ENCODE measurements at places on chromosomes 4 and X.

DNA sequence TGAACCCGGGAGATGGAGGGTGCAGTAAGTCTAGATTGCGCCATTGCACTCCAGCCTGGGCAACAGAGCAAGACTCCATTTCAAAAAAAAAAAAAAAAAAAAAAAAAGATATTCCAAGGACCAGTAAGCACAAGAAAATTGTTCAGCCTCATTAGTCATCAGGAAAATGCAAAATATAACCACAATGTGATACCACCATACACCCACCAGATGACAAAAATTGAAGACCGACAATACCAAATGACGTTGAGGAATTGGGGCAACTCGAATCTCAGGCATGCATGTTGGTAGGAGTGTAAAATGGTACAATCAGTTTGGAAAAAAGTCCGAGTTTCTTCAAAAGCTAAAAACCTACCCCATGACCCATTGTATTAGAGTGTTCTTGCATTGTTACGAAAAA, 130.2 kb upstream of the FAM9B start:
- DNase-seq, result no peak

- no peak for DNase-seq
Measured at GRCh38 chr4:10619220-10619619, 65.3 kb downstream of the CLNK start.

DNA sequence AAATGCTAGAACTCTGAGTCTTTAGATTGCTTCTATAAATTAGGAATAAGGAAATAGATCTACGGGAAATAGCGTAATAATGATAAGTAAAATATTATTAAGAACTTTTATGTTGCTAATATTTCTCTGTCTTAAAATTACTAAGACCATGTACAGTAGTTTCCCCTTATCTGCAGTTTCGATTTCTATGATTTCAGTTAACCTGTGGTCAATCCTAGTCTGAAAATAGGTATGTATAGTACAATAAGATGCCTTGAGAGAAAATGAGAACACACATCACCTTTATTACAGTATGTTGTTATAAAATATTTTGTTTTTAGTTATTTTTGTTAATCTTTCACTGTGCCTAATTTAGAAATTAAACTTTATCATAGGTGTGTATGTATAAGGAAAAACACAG, 92.6 kb downstream of the CCSER1 start:
- no peak for DNase-seq

DNA sequence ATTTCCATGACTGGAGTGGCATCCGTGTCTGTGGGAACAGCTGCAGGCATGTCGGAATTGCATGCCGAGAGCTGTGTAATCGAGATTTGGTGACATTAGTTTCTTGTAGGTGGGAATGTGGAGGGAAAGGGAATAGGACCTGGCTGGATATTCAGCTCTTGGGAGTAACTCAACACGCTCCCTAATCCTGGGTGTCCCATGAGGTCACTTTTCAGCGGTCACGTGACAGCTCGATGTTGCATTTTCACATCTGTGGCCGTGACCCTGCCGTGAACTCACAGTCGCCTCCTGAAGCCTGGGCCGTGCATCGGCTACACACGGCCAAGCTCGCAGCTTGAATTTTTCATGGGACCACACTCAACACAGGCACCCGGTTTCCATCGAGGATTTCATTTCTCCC, 25.8 kb upstream of the PSAPL1 start:
- DNase-seq, result no peak

- DNase-seq, result no peak
Measured at GRCh38 chr4:76758290-76758882, 139.6 kb downstream of the SOWAHB start.

DNA sequence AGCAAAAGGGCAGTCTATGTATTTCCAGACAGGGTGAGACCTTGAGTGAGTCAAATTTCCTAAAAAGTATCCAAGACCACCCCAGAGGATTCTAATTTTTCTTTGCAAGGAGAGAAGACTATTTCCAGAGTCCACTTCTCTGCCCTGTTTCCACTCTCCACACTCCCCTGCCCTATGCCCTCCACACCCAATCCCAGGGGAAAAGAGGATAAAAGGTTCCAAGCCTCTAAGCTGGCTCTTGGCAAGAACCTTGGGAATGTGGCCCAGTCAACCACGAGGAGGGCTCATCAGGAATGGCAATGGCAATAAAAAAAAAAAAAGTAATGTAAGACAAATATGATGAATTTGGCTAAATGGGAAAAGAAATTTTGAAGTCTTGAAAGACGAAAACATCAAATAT, 65.9 kb downstream of the SRPX start:
- no peak for DNase-seq

DNA sequence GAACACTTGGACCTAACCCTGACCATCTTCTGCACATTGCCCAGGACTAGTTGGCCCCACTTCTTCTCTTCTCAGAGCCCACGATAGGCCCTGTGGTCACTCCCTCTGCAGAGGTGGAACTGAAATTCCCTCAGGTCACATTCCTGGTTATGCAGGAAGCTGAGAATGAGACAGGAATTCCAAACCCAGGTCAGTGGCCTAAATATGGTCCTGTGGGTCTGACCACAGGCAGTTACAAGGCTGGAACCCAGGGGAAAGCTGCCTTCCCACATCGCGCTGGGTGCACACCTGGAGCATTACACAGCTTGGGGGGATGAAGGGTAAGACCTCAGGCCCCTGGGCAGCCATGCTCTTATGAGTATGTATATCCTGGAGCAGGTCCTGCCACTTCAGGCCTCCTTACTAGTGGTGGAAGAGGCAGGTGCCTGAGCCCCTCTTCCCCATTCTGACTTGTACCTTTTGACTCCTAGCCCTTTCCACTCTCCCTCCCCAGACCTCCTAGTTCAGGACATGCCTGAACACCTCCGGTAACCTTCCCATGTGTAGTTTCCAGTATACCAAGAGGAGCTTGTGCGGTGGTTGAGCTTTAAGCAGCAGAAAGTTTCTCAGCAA, 173.5 kb downstream of the ASMT start:
- DNase-seq, result no peak

DNA sequence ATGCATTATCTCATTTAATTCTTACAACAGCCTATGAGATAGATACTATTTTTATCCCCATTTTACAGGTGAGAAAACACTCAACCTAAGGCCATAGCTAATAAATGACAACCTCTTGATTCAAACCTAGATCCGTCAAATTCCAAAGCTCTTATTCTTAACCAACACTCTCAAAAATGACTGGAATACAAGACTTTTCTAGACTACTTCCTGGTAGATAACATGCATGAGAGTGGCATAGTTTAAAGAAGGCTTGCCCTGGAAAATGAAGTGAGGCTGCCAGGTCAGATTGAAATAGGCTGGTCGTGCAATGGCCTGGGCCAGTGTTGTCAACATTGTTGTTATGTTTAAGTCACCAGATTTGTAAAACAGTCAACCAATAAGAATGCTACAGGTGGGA, 86.6 kb downstream of the DNAAF6 start:
- DNase-seq, result no peak

GRCh38 chrX:46792810-46793188, 33.9 kb upstream of the SLC9A7 start:
- DNase-seq, result no peak

DNA sequence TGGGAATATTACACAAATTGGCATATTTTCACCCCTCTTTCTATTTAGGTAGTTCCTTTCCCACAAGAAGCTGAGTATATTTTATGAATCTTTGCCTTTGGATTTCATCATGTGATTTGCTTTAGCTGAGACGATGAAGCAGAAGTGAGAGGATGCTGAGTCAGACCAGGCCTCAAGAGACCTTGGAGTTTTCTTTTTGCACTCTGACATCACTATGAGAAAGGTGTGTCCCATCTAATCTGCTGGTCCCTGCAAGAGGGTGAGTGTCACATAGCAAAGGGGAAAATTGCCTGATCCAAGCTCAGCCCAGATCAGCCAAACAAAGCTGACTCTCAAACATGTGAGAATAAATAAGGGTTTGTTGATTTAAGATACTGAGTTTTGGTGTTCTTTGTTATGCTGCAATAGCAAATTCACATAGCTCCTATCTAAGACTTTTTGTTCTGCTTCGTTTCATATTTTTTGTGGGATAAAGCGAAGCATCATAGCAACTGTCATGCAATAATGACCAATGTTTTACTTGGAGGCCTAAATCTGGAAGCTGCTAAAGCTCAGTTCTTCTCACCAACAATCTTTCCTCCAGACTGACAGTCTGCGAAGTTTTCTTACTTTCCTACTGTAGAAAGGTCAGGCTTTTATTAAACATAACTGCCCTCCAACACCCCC, 176.9 kb downstream of the PDHA2 start:
- no peak for DNase-seq

DNA sequence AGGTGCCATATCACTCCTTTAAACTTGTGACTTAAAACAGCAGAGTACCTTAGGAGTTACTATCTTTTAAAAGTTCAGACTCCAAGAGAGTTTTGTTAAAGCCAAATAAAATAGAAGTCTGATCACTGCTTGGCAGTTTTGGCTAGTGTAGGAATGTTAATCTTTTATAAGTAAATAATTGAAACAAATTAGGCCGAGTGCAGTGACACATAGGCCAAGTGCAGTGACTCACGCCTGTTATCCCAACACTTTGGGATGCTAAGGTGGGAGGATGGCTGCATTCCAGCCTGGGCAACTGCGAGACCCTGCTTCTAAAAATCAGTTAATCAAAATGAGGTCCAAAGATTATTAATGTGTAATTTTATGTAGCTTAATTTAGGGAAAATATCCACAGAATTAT, 37.2 kb downstream of the WDR44 start:
- no peak for DNase-seq

- DNase-seq, result no peak
Measured at GRCh38 chr4:85741921-85742591, 267.1 kb downstream of the ARHGAP24 start.

GRCh38 chrX:36241397-36241796, 321.9 kb downstream of the CFAP47 start:
- no peak for DNase-seq

DNA sequence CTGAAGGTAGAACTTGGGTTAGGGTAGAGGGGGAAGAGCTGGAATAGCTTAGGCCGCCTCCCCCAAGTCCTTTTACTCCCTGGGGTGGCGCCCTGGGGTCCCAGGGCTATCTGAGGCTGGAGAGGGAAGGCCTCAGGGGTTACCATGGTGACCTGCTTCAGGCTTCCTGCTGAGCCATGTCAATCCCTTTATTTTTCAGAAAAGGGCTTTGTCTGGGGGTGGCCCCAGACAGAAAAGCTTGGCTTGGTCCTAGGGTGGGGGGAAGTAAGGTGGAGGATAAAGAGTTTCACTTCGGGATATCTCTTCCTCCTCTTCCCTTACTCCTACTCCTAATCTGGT, 6.3 kb downstream of the EFNB1 start:
- no peak for DNase-seq

DNA sequence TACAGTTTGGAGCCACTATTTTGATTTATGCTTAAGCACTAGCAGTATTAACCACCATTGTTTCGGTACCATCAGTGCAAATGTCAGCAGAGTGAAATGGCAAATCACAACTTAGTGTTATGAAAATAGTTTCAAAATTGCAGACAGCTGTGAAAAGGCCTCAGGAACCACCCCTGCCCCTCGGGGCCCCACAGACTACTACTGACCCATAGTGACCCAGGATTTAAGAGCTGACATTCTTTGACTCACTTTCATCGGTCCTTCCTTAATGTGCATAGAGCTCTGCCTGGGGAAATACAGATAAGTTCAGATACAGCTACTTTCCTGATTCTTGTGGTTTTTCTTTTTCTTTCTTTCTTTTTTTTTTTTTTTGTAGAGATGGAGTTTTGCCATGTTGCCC, 3.3 kb upstream of the BBS7 start:
- no peak for DNase-seq

DNA sequence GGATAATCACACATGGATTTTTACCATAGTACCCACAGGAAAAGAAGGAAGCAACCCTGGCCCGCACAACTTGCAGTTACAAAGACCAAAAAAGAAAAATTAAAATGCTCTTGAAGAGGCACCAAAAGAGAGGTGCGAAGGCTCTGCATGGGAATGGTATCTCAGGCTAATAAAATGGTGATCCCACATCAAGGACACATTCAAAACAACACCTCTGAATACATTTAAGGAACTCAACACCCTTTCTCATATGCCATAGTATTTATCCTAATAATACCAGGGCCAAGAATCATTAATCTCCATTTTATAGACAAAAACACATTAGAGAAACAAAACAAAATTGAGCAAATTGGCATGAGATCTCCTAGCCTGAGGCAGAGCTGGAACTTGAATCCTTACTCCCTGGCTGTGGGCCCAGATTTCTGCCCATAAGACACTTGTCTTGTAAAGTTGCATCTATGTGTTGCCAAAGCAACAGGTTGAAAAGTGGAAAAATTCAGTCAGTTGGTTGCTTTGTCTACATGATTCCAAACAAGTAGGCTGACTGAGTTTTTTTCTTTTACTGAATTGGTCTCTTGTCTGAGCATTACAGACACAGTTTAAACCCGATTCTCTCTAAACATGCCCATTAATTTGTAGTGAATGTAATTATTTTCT, 33.5 kb downstream of the GUCY2F start:
- DNase-seq, result no peak

- DNase-seq, result no peak
Measured at GRCh38 chr4:138919094-138919936, 96.3 kb upstream of the NOCT start.

GRCh38 chrX:52852110-52852860, 15.6 kb downstream of the XAGE3 start:
- no peak for DNase-seq

GRCh38 chrX:19735244-19735643, 152.2 kb downstream of the SH3KBP1 start:
- DNase-seq, result no peak

DNA sequence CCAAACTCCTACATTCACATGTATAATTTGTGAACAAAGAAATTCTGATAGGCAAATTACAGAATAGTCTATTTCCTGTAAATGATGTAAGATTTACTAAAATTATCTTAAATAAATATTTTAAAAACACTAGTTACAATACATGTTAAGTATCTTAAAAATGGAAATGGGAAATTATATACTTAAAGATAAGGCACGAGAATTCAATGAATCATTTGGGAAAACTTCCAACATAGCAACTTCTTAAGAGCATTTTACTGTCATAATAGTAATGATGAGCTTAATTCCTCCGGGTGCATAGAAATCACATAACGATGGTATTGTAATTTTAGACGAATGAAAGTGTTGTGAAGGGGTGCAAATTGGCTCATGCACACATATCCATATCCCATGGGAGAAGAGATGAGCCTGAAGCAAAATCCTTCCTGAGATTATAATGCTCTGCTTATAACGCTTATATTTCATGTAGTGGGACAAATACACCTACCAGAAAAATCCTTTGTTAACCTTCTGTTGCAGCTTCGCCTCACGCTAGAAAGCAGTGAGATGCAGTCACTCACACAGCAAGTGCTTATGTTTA, 873.5 kb downstream of the PDHA2 start:
- DNase-seq, result no peak

- no peak for DNase-seq
Measured at GRCh38 chr4:99645036-99645435, 12.6 kb downstream of the C4orf54 start.

- no peak for DNase-seq
Measured at GRCh38 chrX:69287095-69287494, 121.8 kb upstream of the PJA1 start.

GRCh38 chr4:119832776-119833175, 204.2 kb upstream of the PDE5A start:
- no peak for DNase-seq

- DNase-seq, result no peak
Measured at GRCh38 chr4:32768664-32769389, 2048.7 kb downstream of the PCDH7 start.

GRCh38 chr4:112823156-112823555, 186.2 kb downstream of the LARP7 start:
- no peak for DNase-seq

Data from stimulated activated CD8-positive, alpha-beta memory T cell treated with anti-CD3 and anti-CD28 coated beads, Interleukin-12 subunit alpha, Interleukin-12 subunit beta, amount 100 ng/mL, for 4 hours (primary cell).